NCI-H2081 (cell line): ENCODE measurements at places on chromosomes 4 and X.

GRCh38 chr4:19739101-19739651 is 512.5 kb upstream of the SLIT2 start:
- no peak for DNase-seq

- no peak for DNase-seq
These were observed 37.5 kb upstream of the RASGEF1B start for GRCh38 chr4:81509191-81509590.

DNA sequence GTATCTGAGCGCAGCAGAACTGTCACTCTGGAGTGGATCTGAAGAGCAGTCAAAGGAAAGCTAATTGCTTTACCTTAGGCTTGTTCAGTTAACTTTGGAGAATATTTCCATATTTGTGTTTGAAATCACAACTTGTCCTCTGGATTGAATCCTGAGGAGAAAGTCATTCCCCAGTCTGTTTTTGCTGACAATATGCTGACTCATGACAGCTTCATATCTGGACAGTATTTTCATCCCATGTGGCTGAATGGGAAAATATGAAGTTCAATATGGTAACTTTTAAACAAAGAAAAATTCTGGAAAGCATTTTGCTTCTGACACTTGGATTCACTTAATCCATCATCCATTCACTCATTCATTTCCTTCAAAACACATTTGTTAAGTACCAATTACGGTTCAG is 46.3 kb upstream of the MAGEC3 start:
- DNase-seq, result no peak

GRCh38 chr4:146633471-146633800 is 5.3 kb upstream of the POU4F2 start:
- DNase-seq, result no peak

- DNase-seq, result peak; percentile 24
These were observed 10.5 kb upstream of the MGST2 start for GRCh38 chr4:139655116-139655515.

- DNase-seq, result no peak
These were observed 116.6 kb downstream of the CPZ start for GRCh38 chr4:8709050-8709728.

GRCh38 chr4:53935780-53936179 is 128.6 kb downstream of the CHIC2 start:
- DNase-seq, result no peak

DNA sequence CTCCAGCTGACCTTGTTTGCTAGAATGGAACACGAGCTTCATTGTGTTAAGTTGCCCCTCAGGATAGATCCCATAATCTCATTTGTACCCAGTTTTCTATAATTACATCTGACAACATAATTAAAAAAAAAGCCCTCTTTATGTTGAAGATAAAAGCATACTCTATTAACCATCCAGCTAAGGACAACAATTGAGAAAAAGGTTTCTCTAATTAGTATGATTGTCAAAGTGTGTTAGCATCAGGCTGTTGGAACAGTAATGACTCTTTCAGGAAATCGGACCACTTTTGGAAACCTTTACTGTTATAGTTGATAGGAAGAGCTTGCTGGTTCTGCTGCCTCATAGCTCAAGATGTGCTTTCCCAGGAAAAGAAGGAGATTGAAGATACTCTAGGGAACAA is 172.6 kb downstream of the FHIP1A start:
- peak; percentile 28 for DNase-seq

GRCh38 chr4:185540040-185540439 is 4.7 kb upstream of the PDLIM3 start:
- DNase-seq, result no peak

DNA sequence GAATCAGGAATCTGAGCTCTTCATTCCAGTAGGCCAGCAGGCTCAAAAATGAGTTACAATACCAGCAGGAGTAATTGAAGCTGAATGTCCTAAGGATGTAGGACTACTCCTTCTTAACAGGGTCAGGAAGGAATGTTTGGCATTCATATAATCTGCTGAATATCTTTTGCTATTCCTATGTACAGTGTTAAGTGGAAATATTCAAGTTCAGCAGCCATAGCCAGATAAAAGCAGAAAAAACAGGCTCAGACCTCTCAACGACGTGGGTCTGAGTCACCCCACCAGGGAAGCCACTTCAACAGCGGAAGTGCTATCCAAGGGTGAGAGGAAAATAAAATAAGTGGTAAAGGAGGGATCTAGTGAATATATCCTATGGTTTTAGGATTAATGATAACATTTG is 577.0 kb downstream of the SPOCK3 start:
- DNase-seq, result no peak

DNA sequence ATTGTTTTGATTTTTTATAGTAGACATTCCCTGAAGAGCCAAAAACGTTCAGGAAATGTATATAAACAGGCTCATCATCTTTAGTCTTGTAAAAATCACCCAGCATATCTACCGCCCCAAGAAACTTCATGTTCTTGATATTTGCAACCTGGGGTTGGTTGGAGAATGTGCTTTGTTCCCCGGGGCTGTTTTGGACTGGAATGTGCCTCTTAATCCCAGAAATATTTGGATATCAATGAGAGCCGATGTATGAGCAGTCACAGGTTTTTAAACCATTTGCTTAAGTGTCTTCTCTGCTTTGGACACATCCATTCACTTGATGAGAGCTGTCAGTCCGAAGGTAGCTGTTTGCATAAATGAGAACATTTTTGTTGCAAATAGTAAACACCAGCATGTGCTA is 449.7 kb downstream of the PCDH7 start:
- DNase-seq, result no peak

GRCh38 chr4:53914313-53915016 is 149.9 kb downstream of the CHIC2 start:
- no peak for DNase-seq

DNA sequence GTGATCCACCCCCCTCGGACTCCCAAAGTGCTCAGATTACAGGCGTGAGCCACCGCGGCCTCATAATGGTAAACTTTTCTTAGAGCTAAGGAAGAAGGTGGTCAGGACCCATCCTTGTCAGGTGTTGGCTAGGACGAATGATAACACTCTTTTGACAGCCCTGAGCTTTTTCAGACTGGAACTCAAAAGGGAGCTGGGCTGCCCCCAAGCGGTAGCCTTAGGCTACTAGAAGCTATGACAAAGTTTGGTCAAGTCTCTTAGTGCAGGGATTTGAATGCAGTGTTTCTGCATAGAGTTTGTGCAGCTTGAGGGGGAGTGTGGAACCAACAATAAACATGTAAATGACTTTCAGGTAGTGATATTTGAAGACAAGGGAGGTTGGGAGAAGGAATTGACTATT is 11.8 kb upstream of the HSD17B10 start:
- no peak for DNase-seq

- no peak for DNase-seq
These were observed 14.2 kb upstream of the FNIP2 start for GRCh38 chr4:158754385-158755180.

DNA sequence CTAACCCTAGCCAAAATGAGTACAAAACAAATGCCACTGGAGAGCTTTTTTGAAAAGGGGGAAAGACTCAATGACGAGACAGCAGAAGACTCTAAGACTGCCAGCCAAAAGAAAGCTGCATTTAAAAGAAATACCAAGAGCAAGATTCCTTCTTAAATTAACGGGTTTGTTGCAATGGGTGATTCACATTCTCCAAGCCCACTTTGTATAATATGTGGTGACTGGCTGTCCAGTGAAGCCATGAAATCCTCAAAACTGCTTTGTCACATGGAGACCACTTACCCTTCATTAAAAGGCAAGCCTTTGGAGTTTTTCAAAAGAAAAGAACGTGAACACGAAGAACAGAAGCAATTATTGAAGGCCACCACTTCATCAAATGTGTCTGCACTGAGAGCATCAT is 68.2 kb downstream of the MRPL1 start:
- no peak for DNase-seq
